ENCODE measurements at places on chromosomes 6 and 20.

GRCh38 chr6:36114798-36115408 is 15.4 kb upstream of the MAPK13 start:
- DNase-seq = no peak

GRCh38 chr6:48474830-48475229 is 363.8 kb upstream of the PTCHD4 start:
- DNase-seq = no peak

- DNase-seq = no peak
Measured at GRCh38 chr20:44644230-44644617, 7.3 kb downstream of the ADA start.

DNA sequence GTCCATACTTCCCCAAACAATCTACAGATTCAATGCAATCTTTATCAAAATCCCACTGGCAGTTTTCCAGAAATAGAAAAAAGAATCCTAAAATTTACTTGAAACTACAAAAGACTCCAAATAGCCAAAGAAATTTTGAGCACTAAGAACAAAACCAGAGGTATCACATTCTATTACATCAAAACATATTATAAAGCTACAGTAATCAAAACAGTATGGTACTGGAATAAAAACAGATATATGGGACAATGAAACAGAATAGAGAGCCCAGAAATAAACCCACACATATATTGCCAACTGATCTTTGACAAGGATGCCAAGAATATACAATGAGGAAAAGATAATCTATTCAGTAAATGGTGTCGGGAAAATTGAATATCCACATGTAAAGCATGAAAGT is 46.0 kb upstream of the FBXO30 start:
- no peak for DNase-seq

GRCh38 chr6:43021270-43022047 is at the start of gene RRP36:
Gene RRP36, plus strand, starts transcription at chr6:43021623. Its CDS starts 32 bp downstream, at chr6:43021655.
- peak; percentile 35 for DNase-seq

DNA sequence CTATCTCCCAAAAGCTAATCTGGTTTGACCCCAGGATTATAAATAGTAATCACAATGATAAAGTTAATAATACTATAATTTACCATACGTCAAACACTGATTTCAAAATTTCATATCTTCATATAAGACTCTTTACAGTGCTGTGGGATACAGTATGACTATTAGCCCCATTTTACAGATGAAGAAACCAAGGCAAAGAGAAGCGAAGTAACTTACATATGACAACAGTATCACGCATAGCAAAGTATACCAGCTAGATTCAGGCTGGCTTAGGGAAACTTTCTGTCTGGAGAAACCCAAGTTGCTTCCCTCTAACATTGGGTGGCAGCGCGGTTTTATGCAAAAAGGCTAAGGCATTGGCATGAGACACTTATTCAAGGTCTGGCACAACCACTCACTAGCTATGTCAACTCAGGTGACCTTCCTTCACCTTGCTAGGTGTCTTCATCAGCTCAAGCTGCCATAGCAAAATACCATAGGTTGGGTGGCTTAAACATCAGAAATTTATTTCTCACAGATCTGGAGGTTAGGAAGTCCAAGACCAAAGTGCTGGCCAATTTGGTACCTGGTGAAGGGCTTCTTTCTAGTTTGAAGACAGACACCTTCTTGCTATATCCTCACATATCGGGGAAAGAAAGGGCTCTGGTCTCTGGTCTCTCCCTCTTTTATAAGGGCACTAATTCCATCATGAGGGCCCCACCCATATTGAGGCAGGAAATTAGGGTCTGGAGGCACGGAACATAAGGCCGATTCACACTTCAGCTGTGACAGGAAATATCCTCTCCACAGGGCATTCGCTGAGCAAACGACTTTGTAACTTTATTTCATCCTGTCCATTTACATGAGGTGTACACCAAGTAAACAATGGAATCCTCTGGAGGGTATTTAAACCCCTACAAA is 22.4 kb upstream of the UTRN start:
- DNase-seq = no peak

DNA sequence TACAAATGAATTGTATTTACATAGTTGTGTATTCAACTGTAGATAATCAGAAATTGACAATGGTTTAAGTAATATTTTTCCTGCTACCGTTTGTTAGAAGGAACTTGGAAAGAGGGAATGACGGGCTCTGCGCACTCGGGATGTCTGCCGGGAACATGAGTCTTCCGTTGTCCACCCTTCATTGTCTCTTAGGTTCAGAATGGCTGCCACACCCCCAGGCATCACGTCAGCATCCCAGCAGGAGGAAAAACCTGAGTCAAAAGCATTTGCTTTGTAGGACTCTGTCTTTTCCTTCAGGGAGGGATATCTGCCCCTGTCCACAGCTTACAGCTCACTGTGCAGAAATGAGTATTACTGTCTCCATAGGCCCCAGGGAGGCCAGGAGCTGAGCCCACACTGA is 331.2 kb downstream of the THBS2 start:
- no peak for DNase-seq

GRCh38 chr6:103335412-103335811 is 1524.3 kb downstream of the HACE1 start:
- DNase-seq = no peak

DNA sequence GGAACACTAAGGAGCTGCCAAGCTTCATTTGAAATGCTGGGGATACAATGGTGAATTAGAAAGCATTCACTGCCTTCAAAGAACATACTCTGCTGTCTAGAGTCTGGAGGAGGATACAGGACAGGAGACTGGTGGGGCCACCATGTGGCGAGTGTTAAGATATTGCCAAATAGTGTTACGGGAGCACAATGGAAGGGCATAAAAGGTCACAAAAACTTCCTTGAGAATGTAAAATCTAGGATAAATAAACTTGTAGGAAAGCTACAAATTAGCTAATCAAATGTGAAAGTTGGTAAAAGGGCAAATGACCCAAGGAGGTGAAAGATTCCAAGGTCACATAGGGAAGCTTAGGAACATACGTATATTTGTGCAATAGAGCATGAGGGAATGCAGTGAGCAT is 271.7 kb downstream of the RFPL4B start:
- no peak for DNase-seq

- no peak for DNase-seq
Measured at GRCh38 chr6:40397287-40398033, 189.7 kb downstream of the LRFN2 start.

Measured in ascending aorta (tissue), 2 donors.